ENCODE measurements at places on chromosomes 7 and 10.

GRCh38 chr7:143041346-143041745 lies 10.8 kb upstream of the OR6V1 start:
- DNase-seq, result no peak

- DNase-seq, result no peak
These were observed 4.7 kb downstream of the ZNF273 start for GRCh38 chr7:64907641-64908326.

DNA sequence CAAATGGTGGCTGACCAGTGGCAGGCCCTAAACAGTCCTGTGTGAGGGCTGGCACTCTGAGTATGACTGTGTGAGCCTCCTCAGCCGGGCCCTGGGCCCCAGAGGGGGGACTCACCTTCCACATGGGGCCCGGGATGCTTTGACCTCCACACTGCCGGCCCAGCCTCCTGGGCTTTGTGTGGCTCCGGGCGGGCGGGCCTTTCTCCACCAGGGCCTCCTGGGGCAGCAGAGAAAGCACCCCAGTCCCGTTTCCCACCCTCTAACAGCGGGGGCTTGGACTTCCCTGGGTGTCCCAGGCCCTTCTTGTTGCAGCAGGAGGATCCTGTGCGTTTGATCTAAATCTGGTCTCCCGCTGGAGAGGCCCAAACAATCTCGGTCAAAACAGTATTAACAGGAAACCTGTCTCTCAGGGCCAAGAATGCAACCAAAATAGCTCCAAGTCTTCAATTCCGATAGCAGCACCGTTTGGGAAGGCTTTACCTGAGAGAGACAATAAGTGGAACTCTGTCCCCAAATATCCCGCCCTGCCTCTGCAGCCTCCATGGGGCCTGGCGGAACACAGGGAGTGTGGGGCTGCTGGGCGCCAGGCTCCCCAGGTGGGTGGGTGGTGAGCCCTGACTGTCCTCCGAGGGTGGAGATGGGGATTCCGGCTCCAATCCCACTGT lies 104.8 kb upstream of the ZNF32 start:
- DNase-seq, result no peak

DNA sequence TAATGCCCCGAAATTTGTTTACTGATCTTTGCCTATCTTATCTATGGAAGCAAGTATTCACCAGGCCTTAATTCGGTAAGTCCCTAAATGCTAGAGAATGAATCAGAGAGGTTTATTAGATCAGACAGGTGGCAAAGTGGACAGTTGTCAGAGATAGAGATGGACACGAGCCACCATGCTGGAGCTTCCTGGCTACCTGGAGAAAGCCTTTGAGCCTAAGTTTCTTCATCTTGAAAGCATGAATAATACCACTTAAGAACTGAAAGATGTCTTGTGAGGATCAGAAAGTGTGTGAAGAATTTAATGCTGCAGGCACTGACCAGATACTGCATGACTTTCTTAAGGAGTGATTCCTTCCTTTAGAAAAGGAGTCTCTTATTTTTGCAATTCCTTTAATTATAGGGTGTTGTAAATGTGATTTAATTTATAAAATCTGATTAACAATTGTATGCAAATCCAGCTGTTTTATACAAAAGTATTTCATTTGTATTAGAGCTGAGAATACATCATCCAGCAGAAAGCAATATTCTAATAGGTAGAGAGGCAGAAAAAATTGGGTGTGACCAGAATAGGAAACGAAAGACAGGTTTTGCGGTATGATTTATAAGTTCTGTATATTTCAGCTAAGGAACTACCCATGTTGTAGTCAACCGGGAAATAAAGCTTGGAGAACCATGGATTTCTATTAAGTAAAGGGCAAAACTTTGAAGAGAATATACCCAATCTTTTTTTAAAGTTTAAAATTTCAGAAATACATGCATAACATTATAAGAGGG lies 82.7 kb downstream of the SMURF1 start:
- no peak for DNase-seq

GRCh38 chr7:48411619-48412018 lies 240.4 kb downstream of the ABCA13 start:
- no peak for DNase-seq

- DNase-seq, result no peak
These were observed 58.1 kb upstream of the SLC35B4 start for GRCh38 chr7:134374791-134375190.

DNA sequence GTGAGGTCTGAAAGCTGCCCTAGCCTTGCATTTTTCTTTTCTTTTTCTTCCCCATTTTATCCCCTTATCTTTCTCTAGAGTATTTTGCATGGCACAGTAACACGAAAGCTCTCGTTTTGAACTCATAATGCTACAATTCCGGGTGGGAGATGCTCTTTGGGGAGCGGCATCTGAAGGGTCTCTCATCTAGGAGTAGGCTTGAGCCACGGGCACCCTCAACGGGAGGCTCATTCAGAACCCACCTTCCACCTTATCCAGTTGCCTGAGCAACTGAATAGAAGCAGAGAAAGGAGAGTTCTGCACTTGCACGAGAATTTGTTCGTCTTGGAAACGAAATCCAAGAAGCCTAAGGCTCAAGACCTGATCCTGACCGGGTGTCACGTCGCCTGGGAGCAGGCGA lies 603.5 kb upstream of the FOXK1 start:
- DNase-seq, result no peak

DNA sequence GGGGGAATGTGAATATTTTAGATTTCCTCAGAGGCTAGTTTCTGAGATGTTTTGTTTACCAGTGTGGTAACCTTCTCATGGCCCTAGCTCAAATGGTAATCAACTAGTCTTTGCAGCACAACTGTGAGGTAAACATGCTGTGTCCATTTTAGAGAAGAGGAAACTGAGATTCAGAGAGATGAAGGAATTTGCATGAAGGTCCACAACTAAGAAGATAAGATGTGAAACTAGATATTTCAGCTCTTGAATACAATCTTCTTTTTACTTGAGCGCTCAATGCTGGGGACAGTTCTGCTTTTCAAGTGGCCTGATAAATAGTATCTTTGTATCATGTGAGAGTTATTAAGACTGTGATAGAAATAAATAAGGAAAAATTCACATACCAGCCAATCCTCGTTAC lies 245.4 kb downstream of the AUTS2 start:
- no peak for DNase-seq

DNA sequence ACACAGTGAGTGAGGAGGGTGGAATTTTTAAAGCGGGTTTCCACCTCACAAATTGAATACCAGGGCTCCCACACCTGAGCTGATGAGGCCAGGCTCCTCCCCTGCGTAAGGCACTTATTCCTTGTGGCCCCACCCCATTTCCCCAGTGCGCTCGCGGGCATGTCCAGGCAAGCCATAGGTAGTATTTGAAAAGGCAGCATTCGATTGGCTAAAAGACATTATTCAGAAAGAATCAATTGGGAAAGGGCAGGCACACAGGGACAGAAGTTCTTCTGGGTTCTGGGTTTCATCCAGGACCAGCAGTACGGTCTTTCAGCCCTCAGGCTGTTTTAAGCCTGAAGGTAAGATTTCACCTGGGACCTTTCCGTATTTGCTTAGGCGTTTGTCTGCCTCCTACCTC lies 222.3 kb downstream of the BBS9 start:
- no peak for DNase-seq

DNA sequence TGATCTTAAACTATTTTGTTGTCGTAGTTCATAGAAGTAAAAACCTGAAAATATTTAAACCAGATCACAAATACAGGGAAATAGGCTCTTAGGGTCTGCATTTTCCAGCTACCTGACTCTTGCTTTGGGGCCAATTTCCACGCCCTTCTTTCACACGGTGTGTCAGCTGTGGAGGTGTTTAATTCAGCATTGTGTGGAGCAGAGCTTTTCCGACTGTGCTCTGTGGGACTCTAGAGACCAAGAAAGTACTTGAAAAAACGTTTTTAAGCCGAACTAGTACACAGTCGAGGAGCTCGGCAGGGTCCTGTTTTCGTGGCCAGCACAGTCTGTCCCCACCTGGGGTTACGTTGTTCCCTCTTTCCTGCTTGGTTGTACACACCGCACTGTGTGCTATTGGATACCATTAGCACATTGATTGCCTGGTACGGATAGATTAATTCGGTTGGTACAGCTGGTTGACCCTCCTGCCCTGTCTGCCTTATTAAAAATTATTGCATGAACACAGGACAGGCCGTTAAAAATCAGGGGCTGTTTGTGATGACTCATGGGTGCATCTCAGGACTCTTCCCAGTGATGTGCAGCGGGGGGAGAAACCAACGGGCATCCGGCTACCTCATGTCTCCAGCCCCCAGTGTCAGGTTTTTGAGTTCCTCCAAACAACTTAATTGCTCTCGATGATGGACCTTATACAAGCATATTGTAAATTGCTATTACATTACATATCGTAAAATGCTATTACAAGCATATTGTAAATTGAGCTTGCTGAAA lies 80.7 kb upstream of the BTBD16 start:
- DNase-seq, result no peak

DNA sequence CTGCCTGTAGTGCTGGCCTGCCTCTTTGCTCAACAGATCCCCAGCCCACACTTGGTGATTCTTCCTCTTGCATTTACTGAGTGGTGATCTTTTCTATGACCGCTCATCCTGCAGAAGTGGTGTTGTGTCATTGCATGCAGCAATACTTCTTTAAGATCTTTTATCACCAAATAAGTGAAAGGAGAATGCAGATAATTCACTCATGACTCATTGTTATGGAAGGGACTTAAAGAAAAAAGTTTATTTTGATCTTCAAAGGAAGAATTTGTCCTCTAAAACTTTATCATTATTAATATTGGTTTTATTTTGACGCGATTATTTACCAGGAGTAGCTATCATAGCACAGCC lies 489.1 kb upstream of the CELF2 start:
- DNase-seq, result no peak

- DNase-seq, result no peak
These were observed 13.8 kb downstream of the LRRN3 start for GRCh38 chr7:111104710-111105109.

DNA sequence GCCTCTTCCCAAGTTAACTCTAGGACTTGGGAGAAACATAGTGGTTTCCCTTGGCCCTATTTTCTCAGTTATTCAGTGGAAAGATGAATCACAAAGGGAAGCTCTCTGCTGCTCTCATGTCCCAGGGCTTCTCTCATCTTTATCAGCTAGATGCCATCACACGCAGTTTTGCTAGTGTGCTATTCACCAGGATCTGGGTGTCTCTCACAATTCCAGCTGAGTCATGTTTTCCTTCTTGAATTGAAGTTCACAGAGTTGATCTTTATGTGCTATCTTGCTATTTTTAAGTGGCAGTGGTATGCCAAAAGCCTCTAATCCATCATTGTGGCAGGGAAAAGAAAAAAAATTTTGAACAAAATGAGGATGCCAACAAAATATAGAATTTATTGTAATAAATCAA lies 101.3 kb downstream of the TWIST1 start:
- DNase-seq, result no peak

DNA sequence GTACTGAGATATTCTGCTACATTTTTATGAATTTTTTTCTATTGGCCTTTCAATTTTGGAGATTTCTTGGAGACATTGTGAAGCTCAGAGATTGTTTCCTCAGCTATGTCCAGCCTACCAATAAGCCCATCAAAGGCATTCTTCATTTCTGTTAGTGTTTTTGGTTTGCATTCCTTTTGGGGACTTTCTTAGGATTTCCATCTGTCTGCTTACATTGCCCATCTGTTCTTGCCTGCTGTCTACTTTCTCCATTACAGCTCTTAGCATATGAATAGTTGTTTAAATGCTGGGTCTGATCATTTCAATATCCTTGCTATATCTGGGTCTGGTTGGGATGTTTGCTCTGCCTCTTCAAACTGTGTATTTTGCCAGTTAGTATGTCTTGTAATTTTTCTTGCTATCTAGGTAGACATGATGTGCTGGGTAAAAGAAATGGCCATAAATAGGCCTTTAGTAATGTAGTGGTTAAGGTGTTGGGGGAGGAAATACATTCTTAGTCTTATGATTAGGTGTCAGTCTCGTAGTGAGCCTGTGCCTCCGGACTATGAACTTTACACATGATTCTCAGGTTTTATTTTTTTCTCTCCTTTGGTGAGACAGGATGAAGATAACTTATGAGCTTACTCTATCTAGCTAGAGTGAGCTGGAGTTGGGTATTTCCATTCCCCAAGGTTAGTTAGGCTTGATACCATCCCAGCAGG lies 32.6 kb upstream of the NME8 start:
- DNase-seq, result no peak

DNA sequence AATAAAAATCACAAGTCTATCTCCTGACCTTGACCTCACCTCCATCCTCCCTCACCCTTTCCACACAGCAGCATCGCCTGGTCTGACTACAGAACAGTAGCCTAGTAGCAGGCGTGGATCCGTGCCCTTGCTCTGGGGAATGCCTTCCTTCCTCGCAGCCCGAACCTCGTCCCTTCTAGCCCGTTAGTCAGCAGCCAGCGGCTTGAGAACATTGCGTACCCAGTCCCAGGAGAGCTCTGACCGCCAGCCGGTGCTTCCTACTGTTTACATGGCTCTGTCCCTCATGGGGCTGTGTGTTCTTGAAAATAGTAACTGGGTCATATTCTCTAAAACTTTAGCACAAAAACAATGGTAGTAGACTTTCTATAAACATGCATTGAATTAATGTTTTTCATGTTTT lies 682.7 kb upstream of the IGFBP3 start:
- DNase-seq, result no peak

DNA sequence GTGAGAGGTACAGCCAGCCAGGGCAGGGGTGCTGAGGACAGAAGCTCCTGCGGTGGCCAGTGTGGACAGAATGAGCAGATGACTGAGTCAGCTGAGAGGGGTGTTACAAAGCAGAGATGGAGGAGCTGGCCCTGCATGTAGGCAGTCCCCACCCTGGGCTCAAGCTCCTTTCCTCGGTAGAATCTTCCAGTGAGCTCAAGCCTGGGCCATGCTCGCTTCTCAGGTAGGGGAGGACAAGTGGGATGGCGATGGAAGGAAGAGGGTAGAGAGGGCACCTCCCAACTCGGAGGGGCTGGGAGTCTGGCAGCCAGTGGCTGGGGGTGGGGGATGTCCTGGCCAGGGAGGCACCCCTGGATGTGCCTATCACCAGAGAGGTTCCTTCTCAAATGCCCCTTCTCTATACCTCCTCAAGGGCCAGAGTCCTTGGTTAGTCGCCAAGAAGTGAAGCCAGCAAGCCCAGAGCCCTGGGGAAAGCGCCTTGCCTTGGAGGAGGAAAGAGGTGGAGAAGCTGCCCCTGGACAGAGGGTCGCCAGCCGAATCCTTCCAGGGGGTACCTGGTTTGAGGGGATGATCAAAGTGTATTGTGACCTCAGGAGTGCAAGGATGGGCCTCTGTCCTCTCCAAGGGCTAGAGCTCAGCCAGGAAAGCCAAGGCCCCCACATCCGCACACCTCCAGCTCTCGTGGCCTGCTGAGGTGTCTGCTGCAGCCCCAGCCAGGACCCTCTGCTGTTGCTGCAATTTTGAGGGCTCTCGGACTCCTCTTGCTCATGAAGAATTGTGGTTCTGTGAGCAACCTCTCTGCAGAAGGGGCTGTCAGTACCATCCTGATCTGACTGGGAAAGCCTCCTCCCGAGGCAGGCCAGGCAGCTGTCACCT lies 88.6 kb upstream of the MACROH2A2 start:
- DNase-seq, result no peak
